HCEC 1CT (cell line): ENCODE measurements at places on chromosomes 4 and X.
A peak's percentile ranks its signal among the peaks of the same experiment; 100 is the strongest.

DNA sequence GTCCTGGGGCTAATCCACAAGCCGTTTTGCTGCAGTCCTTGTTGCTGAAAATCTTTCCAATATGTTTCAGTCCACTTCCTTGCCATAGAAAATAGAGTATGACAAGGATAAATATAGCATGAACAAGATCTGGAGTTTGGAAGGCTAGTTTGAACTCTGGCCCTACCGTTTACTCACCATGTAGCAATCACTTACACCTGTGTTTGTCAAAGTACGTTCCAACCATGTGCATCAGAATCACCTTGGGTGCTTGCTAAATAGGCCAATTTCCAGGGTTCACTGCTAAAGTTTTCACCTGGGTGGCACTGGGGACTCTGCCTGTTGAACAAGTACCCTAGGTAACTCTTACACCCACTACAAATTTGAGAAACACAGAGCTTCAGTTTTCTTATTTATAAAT is 188.9 kb downstream of the ENOX2 start:
- no peak for DNase-seq

GRCh38 chr4:7160439-7160838 is 31.9 kb upstream of the SORCS2 start:
- no peak for DNase-seq

DNA sequence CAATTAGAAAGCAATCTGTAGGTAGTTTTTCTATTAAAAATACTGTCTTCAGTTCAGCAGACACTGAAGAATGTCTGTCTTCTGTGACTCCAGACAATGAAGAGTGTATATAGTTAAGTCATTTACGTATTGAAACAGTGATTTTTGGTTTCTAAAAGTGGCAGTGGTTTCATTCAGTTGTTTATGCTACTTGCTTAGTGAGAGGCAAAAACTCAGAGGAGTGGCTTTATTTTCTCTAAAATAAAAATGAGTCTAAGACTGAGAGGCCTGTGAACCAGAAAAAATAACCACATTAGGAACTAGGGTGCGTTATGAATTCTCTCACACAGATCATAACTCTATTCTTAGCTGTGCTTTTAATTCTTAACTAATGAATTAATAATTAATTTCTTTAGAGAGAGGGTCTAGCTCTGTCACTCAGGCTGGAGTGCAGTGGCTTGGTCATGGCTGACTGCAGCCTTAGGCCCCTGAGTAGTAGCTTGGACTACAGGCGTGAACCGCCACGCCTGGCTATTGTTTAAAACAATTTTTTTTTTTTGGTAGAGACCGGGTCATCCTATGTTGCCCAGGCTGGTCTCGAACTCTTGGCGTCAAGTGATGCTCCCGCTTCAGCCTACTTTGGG is 31.4 kb downstream of the FREM3 start:
- DNase-seq, result no peak

DNA sequence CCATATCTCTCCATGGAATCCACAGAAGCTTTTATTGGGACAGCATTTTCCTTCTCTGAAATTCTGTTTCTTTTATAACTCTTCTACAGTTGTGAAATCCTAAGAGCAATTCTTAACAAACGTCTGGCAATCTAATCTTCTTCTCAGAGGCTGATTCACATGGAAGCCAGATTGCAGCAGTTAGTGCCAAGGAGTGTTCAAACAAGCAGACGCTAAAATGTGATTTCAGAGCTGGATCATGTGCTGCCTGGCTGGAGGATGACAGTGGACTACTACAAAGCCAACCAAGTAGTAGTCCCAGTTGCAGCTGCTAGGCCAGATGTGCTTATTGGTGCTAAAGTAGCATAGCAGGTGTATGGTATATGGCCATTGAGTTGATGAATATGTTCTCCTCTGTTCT is 27.7 kb upstream of the GLRB start:
- peak; percentile 26 for DNase-seq

- DNase-seq, result peak; percentile 84
These were observed 9.5 kb downstream of the ASB5 start for GRCh38 chr4:176259330-176260090.

GRCh38 chr4:15691346-15692135 is 9.9 kb downstream of the FAM200B start:
- peak; percentile 83 for DNase-seq
